ENCODE measurements at places on chromosomes 16 and 17.

- DNase-seq: no peak
Observed at GRCh38 chr17:71501711-71502110, 619.1 kb upstream of the SOX9 start.

- DNase-seq: no peak
Observed at GRCh38 chr16:5025171-5025632, 8.5 kb downstream of the NAGPA start.

DNA sequence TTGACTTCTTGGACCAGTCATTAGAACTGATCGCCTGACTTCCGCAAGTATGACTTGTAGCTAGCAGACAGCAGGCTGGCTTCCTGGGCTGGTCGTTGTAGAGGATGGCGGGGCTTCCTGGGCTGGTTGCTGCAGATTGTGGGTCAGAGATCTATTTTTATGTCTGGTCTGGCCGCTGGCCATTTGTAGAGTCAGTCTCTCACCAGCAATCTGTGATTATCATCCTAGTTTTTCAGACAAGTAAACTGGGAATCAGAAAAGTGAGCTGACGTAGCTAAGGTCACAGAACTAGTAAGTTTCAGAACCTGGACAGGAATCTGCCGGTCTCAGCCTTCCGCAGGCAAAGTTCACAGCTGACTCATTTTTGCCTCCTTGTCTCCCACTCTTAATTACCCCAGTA is 19.1 kb downstream of the GPR142 start:
- DNase-seq: no peak

GRCh38 chr17:12122075-12122474 is 101.4 kb downstream of the MAP2K4 start:
- no peak for DNase-seq

DNA sequence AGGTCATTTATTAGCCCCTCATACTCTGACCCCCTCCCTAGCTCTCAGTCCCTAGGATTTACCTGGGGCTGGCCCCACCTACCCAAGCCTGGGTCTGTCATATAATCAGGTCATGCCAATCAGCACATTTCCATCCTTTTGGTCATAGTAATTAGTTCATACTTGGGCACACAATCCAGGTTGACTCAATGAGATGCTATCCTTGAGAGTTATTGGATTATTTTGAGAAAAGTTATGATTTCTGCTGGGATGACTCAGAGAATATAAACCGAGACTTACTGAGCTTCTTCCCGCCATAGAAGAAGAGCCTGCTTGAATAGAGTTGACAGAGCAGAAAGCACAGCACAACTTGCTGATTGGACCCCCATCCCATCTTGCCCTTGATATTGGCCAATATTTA is 331.5 kb downstream of the CBLN1 start:
- no peak for DNase-seq

- no peak for DNase-seq
Observed at GRCh38 chr16:48155926-48156789, at the start of gene ABCC12. ABCC12 (minus strand) TSS chr16:48155993; CDS start chr16:48146424, 9,569 bp downstream.

Data from activated CD8-positive, alpha-beta memory T cell treated with anti-CD3 and anti-CD28 coated beads, Interleukin-2, amount 10 ng/mL, durations not matched to agents 7 days and 5 days (primary cell).